GM23248 (cell line): ENCODE measurements at places on chromosomes 11 and 22. TPM values are rescaled to one million over a fixed set of nuclear protein-coding genes. Genes with fewer than 3 reads are reported as not detected.

DNA sequence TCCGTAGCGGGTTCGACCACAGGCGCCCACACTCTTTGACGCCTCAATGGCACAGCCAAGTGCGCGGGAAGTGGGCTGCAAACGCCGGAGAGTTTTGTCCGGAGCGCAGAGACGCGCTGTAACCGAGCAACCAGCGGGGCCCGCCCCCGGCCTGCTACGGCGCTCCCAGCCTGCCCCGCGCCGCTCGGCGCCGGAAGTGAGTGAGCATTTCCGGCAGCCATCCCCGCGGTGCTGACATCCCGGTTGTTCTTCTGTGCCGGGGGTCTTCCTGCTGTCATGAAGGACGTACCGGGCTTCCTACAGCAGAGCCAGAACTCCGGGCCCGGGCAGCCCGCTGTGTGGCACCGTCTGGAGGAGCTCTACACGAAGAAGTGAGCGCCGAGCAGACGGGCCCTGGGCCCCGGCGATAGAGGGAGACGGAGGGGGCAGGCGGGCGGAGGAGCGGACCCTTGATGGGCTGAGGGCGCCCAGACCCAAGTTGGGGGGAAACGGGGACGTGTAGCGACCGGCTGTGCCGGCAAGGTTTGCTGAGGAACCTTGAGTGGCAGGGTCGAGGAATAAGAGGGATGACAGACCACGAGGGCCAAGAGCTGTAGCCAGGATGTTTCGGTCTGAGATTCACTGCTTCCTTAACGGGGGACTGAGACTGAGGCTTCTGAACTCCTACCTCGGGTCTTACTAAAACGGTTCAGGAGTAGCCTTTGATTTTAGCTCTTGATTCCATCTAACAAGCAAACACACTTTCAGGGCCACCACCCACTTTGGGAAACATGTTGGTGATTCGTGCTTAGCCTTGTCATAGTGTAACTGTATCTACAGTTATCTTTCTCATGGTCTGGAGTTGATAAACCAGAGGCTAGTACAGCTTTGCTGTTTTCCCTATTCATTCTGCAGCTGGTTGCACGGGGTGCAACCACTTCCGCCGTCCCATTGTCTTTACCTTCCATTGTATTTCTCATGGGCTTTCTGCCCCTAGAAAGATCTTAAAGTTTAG is at the start of gene PSMD13:
Gene PSMD13 (plus strand): TSS at position 203 of the 994 bp plus-strand sequence. CDS start 74 bp downstream, at position 277.
- DNase-seq, result peak; percentile 97

Gene FAM180B
- total RNA-seq, result not detected in 2 replicates

DNA sequence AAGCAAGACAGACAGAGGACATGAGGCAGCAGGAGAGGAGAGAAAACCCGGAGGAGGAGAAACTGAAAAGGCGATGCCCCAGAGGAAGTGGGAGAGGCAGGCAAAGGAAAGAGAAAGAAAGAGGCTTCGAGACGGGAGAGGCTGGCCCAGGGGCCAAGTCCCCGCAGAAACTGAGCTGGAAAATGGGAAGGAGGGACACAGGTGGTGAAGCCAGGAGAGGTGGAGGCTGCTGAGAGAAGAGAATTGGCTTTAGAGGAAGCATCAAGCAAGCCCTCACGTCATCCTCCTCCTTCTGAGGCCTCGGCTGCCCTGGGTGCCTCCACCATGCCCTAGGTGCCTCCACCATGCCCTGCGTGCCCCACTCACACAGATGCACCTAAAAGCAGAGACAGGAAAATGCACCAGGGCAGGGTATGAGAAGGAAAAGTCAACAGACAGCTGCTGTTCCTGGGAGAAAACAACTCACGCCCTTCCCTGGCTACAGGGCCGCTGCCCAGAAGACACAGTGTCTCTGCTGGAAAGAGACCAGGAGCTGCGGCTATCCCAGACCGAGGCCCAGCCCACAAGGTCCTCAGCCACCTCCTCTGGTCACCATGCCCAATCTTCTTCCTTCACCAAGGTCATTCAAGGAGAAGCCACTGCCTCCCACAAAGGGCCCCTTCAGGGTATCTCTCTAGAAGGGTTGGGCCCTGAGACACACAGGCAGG is 14.3 kb downstream of the FXYD6 start:
- no peak for DNase-seq

Gene IRF7
- total RNA-seq, result 3.7 and 11.8 TPM in 2 replicates

Gene BTBD18
- total RNA-seq, result not detected in 2 replicates

- peak; percentile 61 for DNase-seq
These were observed 1.7 kb downstream of the RASGRP2 start for GRCh38 chr11:64742087-64742888.

DNA sequence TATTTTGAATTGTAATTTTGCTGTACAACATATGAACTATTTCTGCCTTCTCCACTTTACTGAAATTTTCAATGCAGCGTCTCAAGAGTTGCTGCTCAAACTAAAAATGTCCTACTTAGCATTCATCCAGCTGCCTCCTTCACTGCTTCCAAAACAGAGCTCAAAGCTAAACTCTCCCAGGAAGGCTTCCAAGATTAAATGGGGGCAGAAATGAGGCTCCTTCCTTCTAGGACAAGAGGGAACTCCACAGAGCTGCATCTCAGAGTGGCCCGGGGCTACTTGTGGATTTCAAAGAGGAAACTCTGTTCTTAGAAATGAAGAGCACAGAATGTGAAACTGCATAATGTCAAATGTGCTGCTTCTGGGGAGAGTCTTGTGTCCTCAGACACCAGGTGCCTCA is 295.9 kb upstream of the NCAM1 start:
- DNase-seq, result no peak

DNA sequence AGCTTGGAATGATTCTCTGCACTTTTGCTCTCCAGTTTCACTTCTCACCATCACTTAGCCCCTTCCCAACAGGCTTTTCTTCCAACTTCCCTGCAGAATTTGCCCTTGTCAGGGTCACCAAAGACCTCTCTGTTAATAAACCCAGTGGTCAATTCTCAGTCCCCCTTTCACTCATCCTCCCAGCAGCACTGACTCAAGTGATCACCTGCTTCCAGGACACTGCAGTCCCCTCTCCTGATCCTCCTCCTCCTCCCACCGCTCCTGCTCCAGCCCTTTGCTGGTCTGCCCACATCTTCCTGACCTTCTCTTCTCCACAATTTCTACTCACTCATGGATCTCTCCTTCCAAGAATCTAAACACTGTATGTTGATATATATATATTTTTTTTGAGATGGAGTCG is 57.9 kb downstream of the SHISAL1 start:
- DNase-seq, result no peak

DNA sequence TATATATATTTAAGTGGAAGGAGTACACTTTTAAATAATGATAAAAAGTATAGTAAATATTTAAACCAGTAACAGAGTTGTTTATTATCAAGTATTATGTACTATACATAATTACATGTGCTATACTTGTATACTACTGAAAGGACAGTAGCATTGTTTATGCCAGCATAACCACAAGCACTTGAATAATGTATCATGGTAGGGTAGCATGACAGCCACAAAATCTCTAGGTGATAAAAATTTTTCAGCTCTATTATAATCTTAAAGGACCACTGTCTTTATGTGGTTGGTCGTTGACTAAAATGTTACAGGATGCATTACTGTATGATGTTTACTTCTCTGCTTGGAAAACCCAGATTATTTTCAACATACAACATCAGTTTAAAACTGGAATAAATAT is 349.2 kb downstream of the CASP12 start:
- DNase-seq, result no peak

DNA sequence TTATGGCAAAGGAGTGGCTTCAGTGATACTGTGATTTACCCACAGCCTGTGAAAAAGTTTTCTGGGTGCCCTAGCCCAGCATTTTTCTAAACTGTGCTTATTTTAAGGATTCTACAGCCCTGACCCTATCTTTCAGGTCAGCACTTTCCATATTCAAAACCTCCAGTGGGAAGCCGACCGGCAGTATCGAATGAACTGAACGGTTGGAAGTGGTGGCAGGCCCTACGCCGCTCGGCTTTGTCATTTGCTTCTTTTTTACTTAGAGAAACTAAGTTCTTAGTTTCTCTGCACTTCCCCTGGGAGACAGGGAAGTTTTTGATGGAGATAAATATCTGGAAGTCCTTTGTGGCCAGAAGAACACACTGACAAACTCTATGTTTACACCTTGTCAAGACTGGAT is 994 bp downstream of the GLB1L2 start:
- DNase-seq, result no peak

- DNase-seq, result no peak
These were observed 654 bp upstream of the SYT8 start for GRCh38 chr11:1834062-1834610.
